GM12864 (cell line): ENCODE measurements at places on chromosomes 7 and 10.

- DNase-seq = no peak
Measured at GRCh38 chr7:49166441-49166840, 242.1 kb downstream of the CDC14C start.

DNA sequence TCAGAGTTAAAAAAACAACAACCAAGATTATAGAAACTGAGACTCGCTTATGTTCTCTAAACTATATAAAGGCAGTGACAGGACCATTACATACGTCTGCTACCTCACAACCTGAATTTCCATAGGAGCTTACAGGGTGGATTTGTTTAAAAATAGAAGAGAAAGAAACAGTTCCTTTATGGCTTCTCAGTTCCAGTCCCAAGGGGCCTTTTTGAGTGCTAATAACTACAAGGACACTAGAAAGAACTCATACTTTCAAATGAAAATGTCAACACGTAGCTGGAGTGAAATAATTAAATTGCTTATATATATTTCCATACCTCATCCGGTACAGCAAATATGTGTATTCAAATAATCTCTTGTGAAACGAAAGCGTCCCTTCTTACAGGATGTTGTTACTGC, 19.7 kb downstream of the TSPAN12 start:
- peak; percentile 59 for DNase-seq

DNA sequence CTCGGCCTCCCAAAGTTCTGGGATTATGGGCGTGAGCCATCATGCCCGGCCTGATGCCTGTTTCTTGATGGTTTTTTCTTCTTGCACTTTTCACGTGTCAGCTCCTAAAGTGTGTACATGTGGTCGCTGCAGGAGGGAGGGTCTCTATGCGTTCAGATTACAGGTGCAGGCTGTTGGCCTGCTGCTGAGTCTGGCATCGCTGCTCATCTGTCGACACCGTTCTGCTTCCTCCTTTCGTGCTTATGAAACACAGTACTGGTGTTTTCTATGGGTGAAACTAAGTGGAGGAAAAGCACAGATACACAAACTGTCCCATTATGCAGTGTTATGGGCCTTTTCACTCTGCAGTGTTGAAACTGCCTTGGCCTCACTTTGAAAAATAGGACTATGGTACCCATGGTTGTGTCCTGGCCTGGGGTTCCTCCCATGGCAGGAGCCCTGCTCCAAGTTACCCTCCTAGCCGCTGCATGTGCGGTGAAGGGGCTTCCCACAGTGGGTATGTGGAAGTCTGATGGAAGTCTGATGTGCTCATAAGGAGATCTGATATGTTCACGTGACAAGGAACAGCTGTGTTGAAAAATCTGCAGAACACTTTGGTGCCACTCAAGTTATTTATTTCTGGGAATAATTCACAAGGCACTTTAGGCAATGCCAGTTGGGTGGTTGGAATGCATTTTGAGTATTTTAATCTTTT, 23.5 kb downstream of the OGDH start:
- DNase-seq = no peak

- DNase-seq = no peak
Measured at GRCh38 chr7:10708447-10708846, 265.2 kb upstream of the PHF14 start.

- DNase-seq = no peak
Measured at GRCh38 chr10:80501381-80501912, 36.3 kb upstream of the SH2D4B start.

GRCh38 chr10:102235598-102235920, 5.8 kb downstream of the PITX3 start:
- no peak for DNase-seq

DNA sequence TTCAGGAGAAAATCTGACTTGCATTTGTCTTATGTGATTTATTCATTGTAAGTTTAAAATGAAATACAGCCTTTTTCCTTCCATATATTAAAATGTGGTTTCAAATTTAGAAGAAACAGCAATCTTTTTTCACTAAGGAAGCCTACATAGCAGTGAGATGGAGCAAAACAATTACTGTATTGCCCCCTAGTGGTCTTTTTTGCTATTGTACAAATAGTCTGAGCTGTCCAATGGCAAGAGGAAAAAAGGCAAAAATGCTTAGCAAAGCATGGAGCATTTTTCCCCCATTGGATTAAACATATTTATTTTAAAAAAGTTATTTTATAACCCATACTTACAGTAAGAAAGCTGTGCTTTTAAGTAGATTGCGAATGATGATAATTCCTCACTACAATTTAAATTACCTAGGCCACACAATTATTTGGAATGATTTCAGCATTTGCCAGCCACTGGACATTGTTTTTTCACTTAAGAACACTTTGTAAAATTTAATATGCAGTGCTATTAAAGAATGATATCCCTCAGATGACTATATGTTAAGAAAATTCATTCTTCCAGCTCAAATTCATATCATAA, 119.5 kb downstream of the CPED1 start:
- DNase-seq = peak; percentile 12

DNA sequence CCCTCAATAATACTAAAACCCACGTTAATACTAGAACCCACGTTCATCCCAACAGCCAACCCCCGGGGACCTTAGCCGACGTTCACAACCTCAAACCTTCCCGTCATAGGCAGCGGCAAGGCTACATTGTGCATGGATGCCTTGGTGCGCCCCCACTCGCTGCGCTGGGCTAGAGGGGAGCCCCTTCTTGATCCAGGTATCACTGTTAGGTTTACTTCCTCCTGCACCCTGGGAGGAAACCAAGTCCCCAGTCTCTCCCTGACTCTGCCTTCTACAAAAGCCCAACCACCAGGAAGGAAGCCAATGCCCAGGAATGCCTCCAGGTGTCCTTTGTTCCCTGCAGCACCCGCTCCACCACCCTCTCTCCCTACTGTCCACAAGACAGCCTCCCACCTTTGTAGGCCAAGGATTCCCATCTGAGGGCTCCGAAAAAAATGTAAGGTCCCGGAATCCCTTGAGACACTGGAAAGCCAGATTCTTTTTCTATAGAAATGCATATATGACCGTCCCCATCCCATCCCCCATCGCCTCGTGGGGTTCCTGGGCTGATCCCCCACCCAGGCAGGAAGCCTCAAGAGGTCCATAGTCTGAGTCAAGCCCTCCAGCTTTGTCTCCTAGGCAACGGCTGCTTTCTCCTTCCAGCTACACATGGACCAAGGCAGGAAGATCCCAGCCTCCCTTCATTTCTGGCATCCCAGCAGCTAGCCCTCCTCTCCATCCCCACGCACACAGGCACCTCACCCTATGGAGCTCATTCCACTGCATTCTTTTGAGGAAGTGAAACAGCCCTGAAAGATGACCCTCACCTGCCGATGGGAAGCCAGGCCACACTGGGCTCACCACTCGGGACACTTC, 25.2 kb downstream of the CTBP2 start:
- DNase-seq = no peak

GRCh38 chr7:23334482-23335056, 35.4 kb downstream of the MALSU1 start:
- DNase-seq = no peak

GRCh38 chr7:46107610-46108217, 186.6 kb upstream of the IGFBP3 start:
- DNase-seq = no peak
